Coronary artery (tissue), 2 donors: ENCODE measurements at places on chromosomes 2 and 18.

DNA sequence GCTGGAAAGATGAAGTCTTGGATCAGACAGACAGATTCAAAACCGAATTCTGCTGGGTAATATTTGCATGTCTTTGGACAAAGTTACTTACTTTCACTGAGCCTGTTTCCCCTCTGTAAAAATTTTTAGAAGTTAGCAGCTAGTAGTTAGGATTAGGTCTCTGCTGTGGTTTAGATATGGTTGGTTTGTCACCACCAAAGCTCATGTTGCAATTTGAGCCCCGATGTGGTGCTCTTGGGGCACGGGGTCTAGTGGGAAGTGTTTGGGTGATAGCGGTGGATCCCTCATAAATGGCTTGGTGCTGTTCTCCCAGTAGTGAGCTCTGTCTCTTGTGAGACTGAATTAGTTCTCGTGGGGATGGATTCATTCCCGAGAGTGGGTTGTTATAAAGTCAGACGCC, 38.9 kb upstream of the PNO1 start:
- DNase-seq, result no peak

- DNase-seq, result no peak
Observed at GRCh38 chr2:137023205-137023604, 257.9 kb downstream of the THSD7B start.

DNA sequence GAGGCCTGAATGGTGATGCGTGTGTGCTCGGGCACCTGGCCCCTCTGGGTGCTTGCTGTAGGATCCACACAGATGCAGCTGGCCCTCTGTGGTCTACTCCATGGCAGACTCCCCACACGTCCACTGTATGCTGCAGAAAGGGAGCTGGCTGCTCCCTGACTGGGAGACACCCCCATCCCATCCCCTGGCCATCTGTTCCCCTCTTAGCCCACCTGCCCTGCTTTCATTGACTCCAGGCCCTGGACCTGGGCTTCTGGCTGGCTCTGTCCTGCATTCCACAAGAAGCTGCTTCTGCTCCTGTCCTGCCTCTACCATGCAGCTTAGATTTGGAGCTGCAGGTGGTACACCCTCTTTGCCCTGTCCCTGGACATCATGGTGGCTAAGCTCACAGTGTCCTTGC, 80.1 kb downstream of the FHOD3 start:
- no peak for DNase-seq

GRCh38 chr2:226011716-226012450, 612.4 kb downstream of the NYAP2 start:
- no peak for DNase-seq

GRCh38 chr2:217799563-217800432, 203.0 kb downstream of the TNS1 start:
- peak; percentile 68 for DNase-seq

DNA sequence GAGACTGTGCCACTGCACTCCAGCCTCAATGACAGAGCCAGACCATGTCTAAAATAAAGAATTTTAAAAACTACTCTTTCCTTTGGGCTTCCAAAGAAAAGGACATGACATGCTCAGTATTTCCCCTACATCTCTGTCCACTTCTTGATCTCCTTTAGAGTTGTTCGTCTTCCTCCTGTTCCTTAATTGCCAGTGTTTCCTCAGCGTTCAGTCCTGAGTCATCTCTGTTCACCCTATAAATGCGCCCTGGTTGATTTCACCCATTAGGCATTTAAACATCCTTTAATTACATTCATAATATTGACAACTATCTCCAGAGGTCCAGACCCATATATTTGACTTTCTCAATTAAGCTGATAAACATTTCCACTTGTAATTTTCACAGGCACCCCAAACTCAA, 64.0 kb downstream of the AAK1 start:
- DNase-seq, result no peak

DNA sequence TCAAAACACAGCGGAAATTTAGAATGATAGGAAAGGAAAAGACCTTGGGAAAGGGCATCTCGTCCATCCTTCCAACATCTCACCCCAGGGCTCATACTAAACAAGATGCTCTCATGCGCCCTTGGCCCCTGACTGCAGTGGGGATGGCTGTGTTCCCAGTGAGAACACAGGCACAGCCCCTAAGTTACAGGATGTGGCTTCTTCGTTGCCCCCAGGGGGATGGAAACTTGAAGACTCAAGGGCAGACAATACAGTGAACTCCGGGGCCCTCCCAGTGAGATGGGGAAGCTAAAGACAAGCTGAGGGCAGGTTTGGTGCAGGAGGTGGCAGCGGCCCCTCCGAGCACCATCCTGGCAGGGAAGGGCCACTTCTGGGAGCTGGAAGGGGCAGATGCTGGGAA, 139.7 kb downstream of the INO80D start:
- DNase-seq, result no peak

DNA sequence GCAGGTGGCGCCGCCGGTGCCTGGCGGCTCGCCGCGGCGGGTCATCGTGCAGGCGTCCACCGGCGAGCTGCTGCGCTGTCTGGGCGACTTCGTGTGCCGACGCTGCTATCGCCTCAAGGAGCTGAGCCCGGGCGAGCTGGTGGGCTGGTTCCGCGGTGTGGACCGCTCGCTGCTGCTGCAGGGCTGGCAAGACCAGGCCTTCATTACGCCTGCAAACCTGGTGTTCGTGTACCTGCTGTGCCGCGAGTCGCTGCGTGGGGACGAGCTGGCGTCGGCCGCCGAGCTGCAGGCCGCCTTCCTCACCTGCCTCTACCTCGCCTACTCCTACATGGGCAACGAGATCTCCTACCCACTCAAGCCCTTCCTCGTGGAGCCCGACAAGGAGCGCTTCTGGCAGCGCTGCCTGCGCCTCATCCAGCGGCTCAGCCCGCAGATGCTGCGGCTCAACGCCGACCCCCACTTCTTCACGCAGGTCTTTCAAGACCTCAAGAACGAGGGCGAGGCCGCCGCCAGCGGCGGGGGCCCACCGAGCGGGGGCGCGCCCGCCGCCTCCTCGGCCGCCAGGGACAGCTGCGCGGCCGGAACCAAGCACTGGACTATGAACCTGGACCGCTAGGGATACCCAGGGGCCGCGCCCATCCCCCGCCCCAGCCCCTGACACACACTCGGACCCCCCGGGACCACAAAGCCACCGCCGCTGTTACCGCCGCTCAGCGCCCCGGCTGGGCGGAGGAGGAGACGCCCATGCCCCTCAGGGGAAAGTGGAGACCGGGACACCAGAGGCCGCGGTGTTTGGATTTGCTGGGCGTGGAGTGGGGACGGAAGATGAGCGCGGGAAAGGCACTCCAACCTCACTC, 1.1 kb downstream of the CDK5R2 start:
- DNase-seq, result no peak

GRCh38 chr18:9869715-9870430, 15.9 kb upstream of the TXNDC2 start:
- no peak for DNase-seq

GRCh38 chr2:24269265-24269664, 91.1 kb downstream of the ITSN2 start:
- no peak for DNase-seq

- DNase-seq, result no peak
Observed at GRCh38 chr2:16100006-16100405, 159.7 kb downstream of the MYCN start.

- DNase-seq, result no peak
Observed at GRCh38 chr18:23380817-23381216, 72.3 kb upstream of the RIOK3 start.

DNA sequence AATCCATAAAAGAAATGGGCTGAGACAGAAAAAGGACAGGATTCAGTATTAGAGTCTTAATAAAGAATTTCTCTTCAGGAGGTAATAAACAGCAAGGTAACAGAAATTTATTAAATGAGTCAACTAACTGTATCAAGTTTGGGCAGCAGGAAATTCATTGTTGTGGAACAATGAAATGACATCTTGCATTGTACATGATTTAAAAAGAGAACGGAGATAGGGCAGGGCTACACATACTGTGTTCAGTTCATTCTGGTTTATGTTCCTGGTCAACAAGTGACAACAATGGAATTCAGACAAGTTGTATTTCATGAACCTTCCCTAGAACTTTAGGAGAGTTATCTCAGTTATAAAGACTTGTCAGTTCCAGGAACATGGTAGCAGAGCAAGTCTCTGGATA, 961.3 kb downstream of the SOCS6 start:
- DNase-seq, result no peak

- DNase-seq, result no peak
Observed at GRCh38 chr2:223642506-223642905, 40.3 kb upstream of the SCG2 start.

DNA sequence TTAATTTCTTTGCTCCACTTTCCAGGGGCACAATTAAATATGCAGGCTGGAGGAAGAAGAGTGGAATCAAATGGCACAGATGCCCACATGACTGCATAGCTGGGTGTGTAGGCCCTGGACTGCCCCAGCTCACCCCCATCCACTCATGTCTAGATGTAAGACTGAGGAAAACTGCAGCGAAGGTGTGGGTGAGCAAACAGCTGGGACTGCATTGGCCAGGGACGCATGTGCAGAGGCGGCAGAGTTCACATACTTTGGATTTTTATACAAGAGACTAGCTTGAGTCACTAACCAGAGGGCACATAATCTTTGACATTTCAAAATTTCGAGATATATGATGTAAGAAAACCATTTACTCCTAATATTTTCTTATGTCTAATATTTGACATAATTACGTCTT, 60.1 kb downstream of the SPIRE1 start:
- DNase-seq, result peak; percentile 73

- no peak for DNase-seq
Observed at GRCh38 chr2:209208211-209208610, 215.6 kb upstream of the MAP2 start.

DNA sequence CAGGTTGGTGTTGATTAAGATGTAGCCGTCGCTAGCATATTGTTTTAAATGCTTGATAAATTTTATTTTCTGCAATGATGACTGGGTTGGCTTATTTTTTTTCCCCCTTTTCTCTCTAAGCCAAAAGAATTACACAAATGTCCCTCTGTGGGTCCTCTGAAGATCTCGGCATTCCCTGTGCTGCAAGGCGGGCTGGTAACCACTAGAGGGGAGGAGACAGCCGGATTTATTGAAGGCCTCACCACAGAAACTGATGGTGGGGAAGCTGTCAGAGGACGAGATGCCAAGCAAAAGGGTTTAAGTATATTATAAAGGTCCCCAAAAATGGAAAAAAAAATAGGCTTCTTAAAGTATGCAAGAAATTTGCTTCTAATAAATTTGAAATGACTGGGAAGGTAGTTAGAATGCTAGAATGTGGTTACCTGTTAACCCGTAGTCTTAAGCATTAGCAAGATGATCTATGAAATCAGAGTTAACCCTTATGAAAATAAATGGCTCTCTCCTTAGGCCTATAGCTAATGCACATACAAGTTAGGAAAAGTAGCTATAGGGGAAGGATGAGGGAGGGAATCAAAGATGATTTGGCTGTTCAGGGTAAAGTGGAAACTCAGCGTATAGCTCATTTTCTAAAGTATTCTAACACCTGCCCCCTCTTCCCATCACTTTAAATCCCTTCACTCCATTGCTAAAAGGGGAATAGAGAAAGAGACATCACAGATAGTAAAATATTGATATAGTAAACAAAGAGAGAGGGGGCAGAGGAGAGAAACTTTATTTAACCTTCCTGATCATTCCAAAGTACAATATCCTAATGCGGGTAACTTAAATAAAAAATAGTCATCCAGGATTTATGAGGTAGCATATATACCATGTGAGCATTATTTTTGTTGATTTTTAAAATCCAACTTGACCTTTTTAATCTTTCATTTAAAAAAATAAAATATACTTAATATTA, 894.5 kb upstream of the POU3F3 start:
- DNase-seq, result no peak

DNA sequence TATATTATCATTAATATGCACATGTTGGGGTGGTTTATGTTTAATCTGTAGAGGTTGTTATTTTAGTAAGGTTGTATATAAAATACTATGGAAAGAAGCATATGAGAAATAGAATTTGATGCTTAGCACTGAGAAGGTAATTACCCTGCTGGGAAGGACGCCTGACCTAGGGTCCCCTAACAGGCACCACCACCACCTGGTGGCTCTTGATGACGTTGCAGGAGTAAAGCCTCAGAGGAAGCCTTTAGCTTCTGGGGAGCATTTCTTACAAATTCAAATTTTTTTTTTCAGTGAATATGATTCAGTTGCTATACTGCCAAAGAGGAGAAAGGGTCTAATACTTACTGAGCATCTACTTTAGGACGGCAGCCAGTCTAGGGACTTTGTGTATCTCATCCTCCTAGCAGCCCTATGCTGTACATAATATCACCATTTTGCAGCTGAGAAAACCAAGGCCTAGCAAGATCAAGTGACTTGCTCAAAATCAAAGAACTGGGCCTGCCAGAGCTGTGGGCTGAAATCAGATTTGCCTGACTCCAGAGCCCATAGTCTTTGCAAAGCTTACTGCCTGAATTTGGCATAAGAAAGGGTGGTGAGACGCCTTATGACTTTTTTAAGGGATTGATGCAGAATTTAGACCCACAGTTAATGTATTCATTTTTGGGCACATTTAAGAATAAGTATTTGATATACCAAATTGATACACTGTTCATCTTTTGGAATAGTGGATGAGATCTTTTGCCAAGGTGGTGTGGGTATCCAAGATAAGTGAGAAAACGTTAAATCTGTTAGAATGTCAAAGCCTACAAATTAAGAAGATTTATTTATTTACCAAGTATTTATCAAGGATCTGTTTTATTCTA, 78.8 kb upstream of the GAREM1 start:
- no peak for DNase-seq

DNA sequence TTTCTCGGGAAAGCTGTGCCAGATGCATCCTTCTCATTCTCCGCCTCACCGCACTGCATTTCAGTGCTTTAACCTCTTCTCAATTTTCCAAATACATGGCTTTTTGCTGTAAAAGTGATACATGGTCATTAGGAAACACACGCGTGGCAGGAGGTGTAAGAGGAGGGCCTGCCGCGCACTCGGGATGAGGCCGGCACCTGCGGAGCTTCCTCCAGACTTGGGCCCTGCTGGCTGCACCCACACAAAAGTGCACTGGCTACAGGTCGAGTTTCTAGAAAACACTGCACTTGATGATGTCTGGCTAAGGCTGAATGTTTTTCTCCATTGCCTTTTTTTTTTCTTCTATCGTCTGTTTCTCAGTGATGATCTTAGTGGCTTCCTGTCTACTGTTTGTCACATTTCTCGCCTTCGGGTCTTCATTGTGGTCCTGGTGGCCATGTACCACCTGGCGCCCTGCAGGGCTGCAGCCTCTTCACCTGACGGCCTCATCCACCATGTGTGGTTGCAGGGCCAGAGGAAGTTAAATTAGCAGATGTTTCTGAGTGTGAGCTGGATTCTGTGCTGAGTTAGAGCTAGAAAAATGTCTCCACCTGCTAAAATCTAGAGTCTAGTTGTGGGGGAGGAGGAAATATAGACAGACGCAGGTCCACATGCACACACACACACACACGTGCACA, 7.6 kb downstream of the KCNG2 start:
- DNase-seq, result no peak

GRCh38 chr2:231882646-231883045, 43.5 kb downstream of the NPPC start:
- no peak for DNase-seq

DNA sequence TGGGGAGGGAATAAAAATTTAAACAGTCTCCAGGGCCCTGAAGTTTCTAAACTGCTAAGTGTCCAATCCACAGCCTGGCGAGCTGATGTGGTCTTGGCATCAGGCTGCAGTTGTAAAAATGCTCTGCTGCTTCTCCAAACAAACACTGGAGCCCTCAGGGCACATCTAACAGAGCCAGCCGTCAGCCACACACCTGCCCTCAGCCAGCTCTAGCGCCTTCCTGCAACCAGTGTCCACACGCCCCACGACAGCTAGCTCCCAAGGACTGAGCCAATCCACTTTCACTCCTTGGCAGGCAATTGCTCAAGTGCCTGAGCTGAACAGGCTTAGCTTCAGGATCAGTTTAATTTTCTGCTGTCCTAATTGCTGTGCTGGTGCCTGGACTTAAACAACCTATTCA, 446.4 kb upstream of the RAB12 start:
- DNase-seq, result no peak
